T-helper 2 cell treated with Interferon-gamma antibody and Interleukin-4, amounts not matched to agents 5 μg/mL and 100 μg/mL, for 36 hours (primary cell): ENCODE measurements at places on chromosomes 2 and 18.

- no peak overlapping the region for H3K27ac ChIP-seq
- peak; percentile 11 for DNase-seq
- H3K36me3 ChIP-seq: peaks cover 4% of the 10 kb centered on the region
- no peak overlapping the region for H3K4me3 ChIP-seq
- peaks cover 7% of the 10 kb centered on the region for H3K27me3 ChIP-seq
Measured at GRCh38 chr2:42169874-42170521, 845 bp downstream of the EML4 start.

DNA sequence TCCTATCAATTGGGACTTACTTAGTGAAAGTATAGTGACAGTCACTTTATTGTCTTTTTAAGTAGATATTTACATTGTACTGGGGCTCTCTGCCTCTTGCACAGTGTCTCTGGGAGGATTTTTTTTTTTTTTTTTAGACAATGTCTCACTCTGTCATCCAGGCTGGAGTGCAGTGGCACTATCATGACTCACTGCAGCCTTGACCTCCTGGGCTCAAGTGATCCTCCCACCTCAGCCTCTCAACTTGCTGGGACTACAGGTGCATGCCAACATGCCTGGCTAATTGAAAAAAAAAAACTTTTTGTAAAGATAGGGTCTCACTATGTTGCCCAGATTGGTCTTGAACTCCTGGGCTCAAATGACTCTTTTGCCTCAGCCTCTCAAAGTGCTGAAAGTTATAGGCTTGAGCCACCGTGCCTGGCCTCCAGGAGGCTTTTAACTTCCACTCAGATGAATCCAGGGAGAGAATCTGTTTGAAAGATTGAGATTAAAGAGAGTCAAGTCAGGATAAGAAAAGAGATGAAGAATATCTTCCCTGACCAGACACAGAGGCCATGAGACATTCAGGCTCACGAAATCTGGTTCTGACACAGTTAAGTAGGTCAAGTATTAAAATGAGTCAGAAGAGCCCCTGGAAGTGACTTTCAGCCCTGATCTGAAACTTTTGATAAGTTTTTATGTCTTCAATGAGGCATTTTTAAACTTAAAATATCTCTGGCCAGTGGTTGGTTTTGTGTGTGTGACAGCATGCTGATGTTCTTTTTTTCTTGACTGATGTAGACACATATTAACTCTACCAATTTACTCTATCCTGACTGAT lies 18.3 kb downstream of the ARHGEF33 start:
- peak; percentile 46 for DNase-seq
- no peak overlapping the region for H3K4me3 ChIP-seq
- peaks cover 17% of the 10 kb centered on the region for H3K4me1 ChIP-seq
- H3K36me3 ChIP-seq: no peaks in the 10 kb centered on the region
- H3K27me3 ChIP-seq: peaks cover 3% of the 10 kb centered on the region

- H3K27ac ChIP-seq: no peak overlapping the region
- H3K4me1 ChIP-seq: no peaks in the 10 kb centered on the region
- no peak overlapping the region for H3K4me3 ChIP-seq
Measured at GRCh38 chr2:195238379-195238778, 418.6 kb upstream of the SLC39A10 start.

DNA sequence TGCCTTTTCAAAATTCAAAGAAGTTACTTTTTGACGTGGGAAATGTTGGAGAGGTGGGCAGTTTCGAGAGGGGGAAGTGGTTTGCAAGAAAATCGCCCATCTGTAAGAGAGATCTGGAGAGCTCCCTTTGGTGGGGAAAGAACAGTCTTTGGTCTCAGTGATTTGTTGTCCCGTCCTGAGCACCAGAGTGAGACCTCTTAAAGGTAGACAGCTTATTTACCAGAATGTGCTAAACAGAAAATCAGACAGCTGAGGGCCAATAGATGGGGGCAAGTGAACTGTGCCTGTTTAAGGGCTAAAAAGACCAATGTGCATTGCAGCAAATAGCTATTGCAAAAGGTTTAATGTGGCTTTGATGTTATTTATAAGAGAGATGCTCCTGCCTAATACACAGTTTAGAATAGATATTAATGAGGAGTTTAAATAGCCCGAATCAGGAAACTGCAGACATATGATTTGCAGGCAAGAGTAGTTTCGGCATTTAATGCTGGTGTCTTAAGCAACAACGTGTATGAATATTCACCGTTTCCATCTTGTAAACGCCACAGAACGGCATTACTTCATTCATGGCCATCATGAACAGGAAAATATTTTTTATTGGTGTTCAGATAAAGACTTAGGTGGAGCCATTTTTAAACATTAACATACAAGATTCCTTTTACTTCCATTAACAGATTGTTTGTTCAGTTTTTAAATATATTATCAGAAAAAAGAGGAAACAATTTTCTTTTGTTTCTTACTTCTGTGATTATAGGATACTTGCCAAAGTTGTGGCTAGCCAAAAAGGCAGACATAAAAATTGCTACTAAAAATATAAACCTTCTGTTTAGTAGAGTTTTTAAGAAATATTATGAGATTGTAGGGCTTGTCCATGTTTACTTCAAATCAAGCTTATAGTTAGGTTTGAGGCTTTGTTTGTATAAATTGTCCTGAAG lies 29.6 kb downstream of the ARHGAP15 start:
- H3K4me3 ChIP-seq: no peak overlapping the region
- H3K27ac ChIP-seq: no peak overlapping the region
- peaks cover 62% of the 10 kb centered on the region for H3K4me1 ChIP-seq
- DNase-seq: no peak

GRCh38 chr2:53753041-53753440 lies 14.6 kb upstream of the CHAC2 start:
- peak overlapping the region; percentile 24 for H3K27ac ChIP-seq
- DNase-seq: no peak
- no peak overlapping the region for H3K4me3 ChIP-seq
- no peaks in the 10 kb centered on the region for H3K27me3 ChIP-seq
- H3K36me3 ChIP-seq: peaks cover 26% of the 10 kb centered on the region

DNA sequence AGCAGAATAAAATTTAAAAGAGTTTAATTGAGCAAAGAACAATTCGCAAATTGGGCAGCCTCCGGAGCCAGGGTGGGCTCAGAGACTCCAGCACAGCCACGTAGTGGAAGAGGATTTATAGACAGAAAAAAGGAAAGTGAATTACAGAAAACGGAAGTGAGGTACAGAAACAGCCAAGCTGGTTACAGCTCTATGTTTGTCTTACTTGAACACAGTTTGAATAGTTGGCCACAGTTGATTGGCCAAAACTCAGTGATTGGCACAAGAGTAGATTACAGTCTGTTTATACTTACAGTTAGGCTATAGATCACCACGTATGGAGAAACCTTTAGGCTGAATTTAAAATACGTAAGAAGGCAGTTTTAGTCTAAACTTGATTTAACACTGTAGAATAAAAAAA lies 78.8 kb upstream of the NEDD4L start:
- DNase-seq: no peak
- peaks cover 10% of the 10 kb centered on the region for H3K27me3 ChIP-seq
- H3K27ac ChIP-seq: no peak overlapping the region
- no peaks in the 10 kb centered on the region for H3K36me3 ChIP-seq
- peaks cover 7% of the 10 kb centered on the region for H3K4me1 ChIP-seq
- H3K4me3 ChIP-seq: no peak overlapping the region

DNA sequence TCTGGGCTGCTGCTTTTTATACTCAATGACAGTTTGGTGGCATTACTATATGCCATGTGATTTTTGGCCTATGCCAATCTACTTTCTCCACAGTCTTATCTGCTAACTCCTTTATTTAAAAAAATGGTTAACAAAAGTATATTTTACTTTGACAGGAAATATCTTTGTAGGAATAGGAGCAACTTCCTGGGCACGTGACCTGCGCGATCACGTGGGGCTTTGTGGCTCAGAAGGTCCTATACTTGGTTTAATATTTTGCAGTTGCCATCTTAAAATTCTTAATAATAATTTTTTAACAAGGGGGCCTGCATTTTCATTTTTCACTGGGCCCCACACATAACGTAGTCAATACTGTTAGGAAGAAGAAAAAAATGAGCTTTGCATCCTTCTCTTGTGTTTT lies 249.7 kb downstream of the ACTR3 start:
- no peak overlapping the region for H3K4me3 ChIP-seq
- no peak for DNase-seq
- no peak overlapping the region for H3K27ac ChIP-seq
- H3K27me3 ChIP-seq: no peaks in the 10 kb centered on the region
- no peaks in the 10 kb centered on the region for H3K36me3 ChIP-seq
- H3K4me1 ChIP-seq: no peaks in the 10 kb centered on the region

GRCh38 chr2:218648088-218648786 lies 11.2 kb downstream of the ZNF142 start:
- no peak overlapping the region for H3K27ac ChIP-seq
- H3K4me3 ChIP-seq: no peak overlapping the region
- H3K36me3 ChIP-seq: peaks cover 45% of the 10 kb centered on the region
- no peaks in the 10 kb centered on the region for H3K4me1 ChIP-seq

DNA sequence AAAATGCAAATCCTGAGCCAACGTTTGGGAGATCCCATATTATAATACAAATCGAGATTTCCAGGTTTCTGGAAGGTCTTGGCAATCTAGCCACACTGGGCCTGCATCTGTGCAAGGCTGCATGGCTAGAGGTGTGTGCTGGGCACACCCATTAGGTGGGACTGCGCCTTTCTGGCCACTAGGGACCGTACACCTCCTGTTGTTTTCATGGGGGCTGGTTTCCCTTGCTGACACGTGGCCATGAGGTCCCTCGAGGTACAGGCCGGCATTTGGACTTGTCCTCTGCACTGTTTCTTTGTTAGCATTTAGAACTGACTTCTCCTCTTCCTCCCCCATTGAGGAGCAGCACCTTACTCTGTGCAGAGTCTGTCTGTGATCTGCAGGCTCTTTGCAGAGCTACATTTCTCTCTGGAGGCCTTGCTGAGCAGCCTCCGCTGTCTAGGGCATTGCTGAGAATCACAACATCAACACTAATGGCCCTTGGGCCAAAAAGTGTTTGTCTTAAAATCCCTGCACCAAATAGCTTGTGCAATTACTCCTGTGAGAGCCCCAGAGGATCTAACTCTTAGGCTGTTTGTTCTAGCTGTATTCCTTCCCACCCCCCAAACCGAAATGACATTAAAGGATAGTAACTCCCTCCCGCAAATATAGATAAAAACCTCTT lies 131.2 kb downstream of the NEDD4L start:
- no peak overlapping the region for H3K4me3 ChIP-seq
- no peak for DNase-seq
- H3K27me3 ChIP-seq: peaks cover 6% of the 10 kb centered on the region
- H3K27ac ChIP-seq: no peak overlapping the region

DNA sequence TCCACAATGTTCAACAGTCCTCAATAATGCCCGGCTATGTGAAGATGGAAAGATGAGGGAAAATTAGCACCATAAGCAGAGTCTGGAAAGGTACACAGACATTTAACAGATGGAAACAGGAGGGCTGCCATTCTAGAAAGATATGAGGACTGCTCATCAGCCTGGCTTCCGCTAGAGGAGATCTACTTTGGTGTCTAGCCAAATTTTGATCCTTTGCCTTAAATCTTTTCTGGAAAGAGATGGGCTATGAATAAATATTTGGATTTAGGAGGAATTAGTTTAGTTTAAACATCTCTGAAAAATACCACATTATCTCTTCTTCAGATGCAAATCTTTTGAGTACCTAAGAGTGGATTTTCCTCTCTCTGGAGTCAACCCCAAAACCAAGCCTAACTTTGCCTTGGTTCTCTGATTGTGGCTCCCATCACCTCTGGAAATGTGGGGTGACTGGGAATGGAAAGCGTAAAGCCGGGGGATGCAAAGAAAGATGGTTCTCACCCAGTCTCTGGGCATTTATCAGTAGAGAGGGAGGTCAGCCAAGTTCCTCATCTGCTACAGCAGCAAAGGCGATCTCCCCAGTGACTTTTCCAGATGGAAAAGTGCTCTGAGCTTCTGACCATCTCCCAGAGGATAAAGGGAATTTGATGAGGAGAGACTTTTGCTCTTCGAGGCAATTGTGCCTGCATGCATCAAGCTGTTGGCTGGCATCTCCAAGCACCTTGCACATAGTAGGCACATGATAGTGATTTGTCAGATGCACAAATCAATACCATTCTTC lies 410.6 kb downstream of the ZNF521 start:
- no peaks in the 10 kb centered on the region for H3K36me3 ChIP-seq
- H3K4me1 ChIP-seq: no peaks in the 10 kb centered on the region
- no peak overlapping the region for H3K27ac ChIP-seq
- no peak for DNase-seq
- H3K27me3 ChIP-seq: no peaks in the 10 kb centered on the region

GRCh38 chr2:232502511-232502910 lies 14.9 kb upstream of the ECEL1 start:
- no peaks in the 10 kb centered on the region for H3K36me3 ChIP-seq
- no peak overlapping the region for H3K27ac ChIP-seq
- no peak for DNase-seq

DNA sequence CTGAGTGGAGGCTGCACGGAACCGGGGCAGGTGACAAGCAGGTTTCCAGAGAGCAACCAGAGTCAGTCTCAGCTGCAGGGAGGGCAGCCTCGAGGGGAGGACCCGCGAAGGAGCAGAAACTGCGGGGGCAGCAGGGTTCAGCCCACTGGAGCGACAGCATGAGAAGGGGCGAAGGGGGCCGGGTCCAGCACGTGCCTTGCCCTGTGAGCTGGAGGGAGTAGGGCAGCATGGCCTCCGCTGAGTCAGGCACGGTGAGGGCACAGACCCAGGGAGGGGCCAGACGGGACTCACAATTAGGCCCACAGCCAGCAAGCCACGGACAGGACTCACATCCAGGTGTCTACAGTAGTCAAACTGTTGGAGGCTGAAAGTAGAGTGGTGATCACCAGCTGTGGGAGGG lies 22.7 kb upstream of the ATP9B start:
- H3K4me1 ChIP-seq: no peaks in the 10 kb centered on the region
- H3K27ac ChIP-seq: no peak overlapping the region
- H3K27me3 ChIP-seq: no peaks in the 10 kb centered on the region
- no peaks in the 10 kb centered on the region for H3K36me3 ChIP-seq

- no peak for DNase-seq
- H3K36me3 ChIP-seq: no peaks in the 10 kb centered on the region
- peaks cover 23% of the 10 kb centered on the region for H3K27me3 ChIP-seq
- no peaks in the 10 kb centered on the region for H3K4me1 ChIP-seq
- H3K4me3 ChIP-seq: no peak overlapping the region
Measured at GRCh38 chr2:176892676-176893226, 319.8 kb upstream of the HNRNPA3 start.

DNA sequence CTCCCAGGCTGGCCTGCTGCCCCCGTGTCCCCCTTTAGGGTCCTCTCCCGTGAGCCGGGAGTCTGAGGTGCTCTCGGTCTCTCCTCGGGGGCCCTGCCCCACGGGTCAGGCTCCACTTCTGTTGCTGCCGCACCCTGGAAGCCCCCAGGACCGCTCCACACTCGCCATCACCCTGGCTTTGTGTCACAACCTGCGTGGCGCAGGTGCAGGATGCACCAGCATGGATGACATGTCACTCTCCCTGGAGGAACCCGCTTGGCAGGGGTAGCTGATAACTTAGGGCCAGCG lies 10.8 kb upstream of the ARHGEF4 start:
- no peak for DNase-seq
- no peaks in the 10 kb centered on the region for H3K36me3 ChIP-seq
- H3K27ac ChIP-seq: no peak overlapping the region
- peaks cover 15% of the 10 kb centered on the region for H3K4me1 ChIP-seq
- H3K4me3 ChIP-seq: no peak overlapping the region
